Retina (tissue), 1 donor: ENCODE measurements at places on chromosomes 12 and 14.

DNA sequence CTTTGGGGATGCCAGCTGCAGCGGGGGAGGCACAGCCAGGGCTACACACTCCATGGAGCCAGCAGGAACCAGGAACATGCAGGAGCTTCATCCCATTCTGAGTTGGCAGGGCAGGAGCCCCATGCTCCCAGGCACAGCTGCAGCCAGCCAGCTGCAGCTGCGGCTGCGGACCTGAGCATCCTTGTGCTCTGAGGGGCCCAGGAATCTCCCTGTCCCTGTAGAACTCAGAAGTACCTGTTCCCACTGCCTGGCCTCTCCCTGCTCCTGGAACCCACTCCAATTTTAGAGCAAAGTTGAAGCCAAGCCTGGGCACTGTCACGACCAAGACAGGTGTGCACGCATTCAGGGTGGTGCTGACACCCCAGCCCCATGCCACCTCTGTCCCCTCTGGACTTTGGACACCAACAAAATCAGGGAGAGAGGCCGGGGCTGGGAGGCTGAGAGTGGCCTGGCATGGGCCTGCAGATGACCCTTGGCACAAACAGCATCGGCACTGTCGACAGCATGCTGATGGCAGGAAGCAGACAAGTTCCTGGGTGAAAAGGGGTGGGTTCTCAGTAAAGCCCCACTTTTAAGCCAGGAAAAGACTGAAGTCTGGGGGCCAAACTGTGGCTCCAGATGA lies 257.3 kb upstream of the LRFN5 start:
- DNase-seq, result no peak

- no peak for DNase-seq
These were observed 190.4 kb upstream of the FAR2 start for GRCh38 chr12:28958553-28959195.

- DNase-seq, result no peak
These were observed 149.2 kb upstream of the BTG1 start for GRCh38 chr12:92294676-92295440.

DNA sequence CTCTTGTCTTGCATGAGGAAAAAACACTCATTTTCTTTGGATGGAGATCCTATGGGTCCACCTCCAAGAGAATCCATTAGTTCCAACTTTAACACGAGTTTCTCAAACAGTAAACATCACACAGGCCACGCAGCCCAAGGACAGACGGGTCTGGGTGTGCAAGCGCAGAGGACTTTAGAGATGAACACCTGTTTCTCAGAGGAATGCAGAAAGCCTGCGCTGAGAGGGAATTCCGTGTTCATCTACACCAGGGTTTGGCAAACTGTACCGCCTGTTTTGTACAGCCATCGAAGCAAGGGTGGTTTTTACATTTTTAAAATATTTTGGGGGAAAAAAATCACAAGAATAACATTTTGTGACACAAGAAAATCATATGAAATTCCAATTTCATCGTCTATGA lies 79.4 kb downstream of the RBM19 start:
- DNase-seq, result no peak

DNA sequence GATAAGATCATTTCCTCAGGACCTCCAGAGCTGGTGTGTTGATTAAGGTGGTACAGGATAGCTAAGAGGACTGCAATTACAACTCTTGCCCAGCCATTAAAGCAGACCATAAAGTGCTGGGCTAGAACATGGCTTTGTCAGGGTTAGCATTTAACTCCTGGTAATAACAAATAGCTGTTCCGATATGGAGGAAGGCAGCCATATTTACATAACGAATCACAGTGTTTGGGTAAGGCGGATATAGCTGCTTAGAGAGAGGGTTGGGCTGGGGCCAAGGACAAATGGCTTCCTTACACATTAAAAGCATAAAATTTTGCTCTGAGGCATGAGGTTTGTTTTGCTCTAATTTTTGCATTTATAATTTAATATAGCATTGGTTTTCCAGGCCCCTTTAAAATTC lies 297.7 kb upstream of the DDHD1 start:
- no peak for DNase-seq

DNA sequence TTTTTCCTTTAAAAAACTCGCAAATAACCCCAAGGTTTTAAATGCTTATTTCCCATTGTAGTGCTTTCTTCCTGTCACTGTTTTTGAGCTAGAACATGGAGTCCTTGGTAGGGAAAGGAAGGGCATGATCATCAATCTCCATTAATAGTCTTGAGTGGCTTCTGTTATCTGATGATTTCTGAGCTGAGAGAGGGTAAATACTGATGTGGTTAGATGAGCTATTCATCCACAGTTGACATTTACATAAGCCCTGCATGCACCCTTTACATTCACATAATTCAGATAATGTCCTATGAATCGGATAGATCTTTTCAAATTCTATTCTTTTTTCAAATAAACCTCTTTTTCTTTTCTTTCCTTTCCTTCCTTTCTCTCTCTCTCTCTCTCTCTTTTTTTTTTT lies 81.4 kb downstream of the NTN4 start:
- no peak for DNase-seq

GRCh38 chr14:90003526-90004307 lies 48.0 kb downstream of the TDP1 start:
- DNase-seq, result no peak

- DNase-seq, result no peak
These were observed 12.2 kb upstream of the LRRK2 start for GRCh38 chr12:40212566-40212965.

GRCh38 chr14:56002876-56003625 lies 115.2 kb upstream of the PELI2 start:
- no peak for DNase-seq
